ENCODE measurements at places on chromosomes 2 and 18.

GRCh38 chr2:130737592-130737991 lies 8.7 kb downstream of the GPR148 start:
- DNase-seq, result no peak

- no peak for DNase-seq
Measured at GRCh38 chr2:152328013-152328412, 7.0 kb upstream of the FMNL2 start.

- DNase-seq, result no peak
Measured at GRCh38 chr2:160365716-160366367, 127.8 kb downstream of the RBMS1 start.

DNA sequence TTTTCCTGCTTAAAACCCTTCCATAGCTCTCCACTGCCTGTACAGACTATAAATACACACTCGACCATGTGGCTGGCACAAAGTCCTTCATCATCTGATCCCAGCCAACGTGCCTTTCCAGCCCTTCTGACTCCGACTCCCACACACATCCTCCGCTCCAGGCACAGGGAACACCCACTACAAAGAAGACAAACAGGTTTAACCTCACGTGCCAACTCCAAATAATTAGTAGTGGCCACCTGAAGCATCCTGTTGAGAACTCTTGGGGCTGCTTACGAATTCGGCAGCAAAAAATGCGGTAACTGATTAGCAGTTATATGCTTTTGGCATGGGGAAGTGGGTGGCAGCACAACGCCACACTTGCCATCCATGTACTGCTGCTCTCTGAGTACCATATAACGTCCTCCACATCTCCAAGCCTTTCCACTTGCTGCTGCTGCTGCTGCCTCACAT lies 12.1 kb downstream of the SPIRE1 start:
- no peak for DNase-seq

- no peak for DNase-seq
Measured at GRCh38 chr2:85385746-85386145, 24.4 kb downstream of the CAPG start.

GRCh38 chr2:199467066-199467822 lies 9.5 kb upstream of the SATB2 start:
- DNase-seq, result no peak

GRCh38 chr2:54760310-54760709 lies 36.8 kb downstream of the EML6 start:
- DNase-seq, result no peak

DNA sequence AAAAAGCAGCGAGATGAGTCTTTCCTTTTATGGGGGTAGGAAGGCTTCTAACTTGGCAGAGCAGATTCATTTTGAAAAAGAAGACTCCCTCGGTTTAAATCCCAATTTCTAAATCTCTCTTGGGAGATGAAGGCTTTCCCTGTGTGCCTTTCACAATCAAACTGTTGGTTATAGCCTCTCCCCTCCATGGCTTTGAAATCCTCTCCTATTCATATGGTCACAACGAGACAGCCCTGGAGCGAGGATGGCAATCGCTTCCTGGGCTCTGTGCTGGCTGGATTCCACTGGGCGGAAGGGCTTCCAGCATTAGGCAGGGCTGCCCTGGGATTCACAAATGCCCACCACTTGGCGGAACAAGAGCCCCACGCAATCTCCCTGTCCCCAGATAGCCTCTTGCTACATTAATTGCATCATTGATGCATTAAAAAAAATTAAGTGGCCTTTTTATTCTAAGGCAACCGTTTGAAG lies 1.6 kb downstream of the CAVIN2 start:
- DNase-seq, result no peak

DNA sequence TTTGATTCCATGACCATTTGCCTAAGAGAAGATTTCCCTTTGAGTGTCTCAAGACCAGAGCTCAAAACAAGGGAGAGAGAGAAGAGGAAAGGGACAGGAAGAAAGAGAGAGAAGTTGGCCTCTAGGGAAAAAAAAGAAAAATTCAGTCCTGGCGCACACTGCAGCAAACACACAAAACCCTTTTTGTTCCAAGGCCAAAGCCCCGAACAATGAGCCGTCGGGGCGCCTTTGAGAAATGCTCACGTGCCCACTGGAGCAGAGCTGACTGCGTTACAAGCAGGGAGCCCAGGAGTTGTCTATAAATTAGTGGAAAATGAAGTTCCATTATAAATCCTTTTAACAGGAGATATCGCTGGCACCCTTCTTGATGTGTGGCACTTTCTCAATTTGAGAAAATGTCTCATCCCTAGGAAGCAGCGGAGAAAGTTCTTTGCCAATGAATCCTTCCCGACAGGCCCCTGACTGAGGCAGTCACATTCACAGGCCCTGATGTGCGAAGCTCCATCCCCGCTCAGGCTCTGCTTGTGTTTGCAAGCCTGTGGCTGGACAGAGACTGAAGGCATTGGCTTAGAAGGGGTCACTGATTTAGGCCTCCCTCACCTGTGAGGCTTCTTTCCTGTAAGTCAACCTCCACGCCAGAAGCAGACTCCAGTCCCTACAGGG lies 32.1 kb upstream of the NCKAP5 start:
- no peak for DNase-seq

DNA sequence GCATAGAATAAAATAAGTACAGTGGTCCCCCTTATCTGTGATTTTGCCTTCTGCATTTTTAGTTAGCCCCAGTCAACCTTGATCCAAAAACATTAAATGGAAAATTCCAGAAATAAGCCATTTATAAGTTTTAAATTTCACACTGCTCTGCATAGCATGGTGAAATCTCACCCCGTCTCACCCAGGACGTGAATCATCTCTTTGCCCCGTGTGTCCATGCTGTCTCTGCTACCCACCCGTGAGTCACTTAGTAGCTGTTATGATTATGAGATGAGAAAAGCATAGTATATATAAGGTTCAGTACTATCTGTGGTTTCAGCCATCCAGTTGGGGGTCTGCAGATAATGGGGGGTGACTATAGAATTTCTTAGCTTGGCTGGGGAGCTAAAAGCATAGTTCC lies 67.3 kb downstream of the RHBDD1 start:
- peak; percentile 71 for DNase-seq

GRCh38 chr2:26457695-26458364 lies 20.1 kb downstream of the OTOF start:
- DNase-seq, result no peak

DNA sequence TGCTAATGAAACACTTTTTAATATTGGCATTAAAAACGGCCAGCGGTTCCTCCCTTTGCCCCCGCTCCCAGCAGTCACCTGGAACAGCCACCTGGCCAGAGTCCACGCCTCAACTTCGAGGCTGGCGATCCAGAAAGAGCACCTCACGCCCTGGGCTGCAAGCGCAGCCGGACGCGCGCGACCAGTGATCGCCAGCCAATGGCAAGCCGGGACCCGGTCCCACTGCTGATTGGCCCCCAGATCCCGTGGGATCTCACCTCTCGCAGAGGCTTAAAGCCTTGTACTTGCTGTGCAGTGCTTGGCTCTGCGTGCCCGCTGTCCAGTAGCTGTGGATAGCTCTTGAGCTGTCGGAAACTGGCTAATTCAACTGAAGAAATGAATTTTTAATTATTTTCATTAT lies 4.1 kb upstream of the RBM45 start:
- no peak for DNase-seq

- DNase-seq, result no peak
Measured at GRCh38 chr2:152962446-152962845, 244.0 kb downstream of the ARL6IP6 start.

GRCh38 chr2:134642938-134643337 lies 75.9 kb downstream of the TMEM163 start:
- DNase-seq, result no peak

GRCh38 chr2:234422981-234423431 lies 73.9 kb downstream of the ARL4C start:
- DNase-seq, result no peak

GRCh38 chr2:235613649-235614048 lies 119.8 kb downstream of the AGAP1 start:
- DNase-seq, result no peak

GRCh38 chr2:147846412-147847081 lies 1.7 kb downstream of the ACVR2A start:
- no peak for DNase-seq

- DNase-seq, result no peak
Measured at GRCh38 chr18:43847164-43848091, 570.1 kb upstream of the SYT4 start.

GRCh38 chr2:10331702-10332401 lies 29.1 kb downstream of the HPCAL1 start:
- no peak for DNase-seq

DNA sequence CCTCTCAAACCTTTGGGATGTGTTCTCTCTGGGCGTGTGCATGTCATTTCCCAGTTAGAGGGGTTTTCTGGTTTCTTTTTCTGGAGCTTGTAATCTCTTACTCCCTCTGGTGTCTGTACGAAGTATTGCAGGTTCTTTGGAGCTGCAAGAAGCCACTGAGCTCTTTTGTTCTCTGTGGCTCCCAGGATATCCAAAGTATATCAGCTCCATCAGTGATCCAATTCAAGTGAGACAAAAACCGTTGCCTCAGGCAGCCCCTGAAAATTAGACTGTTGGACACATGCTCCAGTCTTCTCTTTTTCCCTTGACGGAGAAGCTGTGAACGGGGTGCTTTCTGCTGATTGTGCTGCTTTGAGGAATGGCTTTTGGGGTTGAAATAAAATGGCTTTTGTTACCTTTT lies 59.0 kb upstream of the LDLRAD4 start:
- DNase-seq, result peak; percentile 17

GRCh38 chr2:231887756-231888155 lies 38.4 kb downstream of the NPPC start:
- no peak for DNase-seq

DNA sequence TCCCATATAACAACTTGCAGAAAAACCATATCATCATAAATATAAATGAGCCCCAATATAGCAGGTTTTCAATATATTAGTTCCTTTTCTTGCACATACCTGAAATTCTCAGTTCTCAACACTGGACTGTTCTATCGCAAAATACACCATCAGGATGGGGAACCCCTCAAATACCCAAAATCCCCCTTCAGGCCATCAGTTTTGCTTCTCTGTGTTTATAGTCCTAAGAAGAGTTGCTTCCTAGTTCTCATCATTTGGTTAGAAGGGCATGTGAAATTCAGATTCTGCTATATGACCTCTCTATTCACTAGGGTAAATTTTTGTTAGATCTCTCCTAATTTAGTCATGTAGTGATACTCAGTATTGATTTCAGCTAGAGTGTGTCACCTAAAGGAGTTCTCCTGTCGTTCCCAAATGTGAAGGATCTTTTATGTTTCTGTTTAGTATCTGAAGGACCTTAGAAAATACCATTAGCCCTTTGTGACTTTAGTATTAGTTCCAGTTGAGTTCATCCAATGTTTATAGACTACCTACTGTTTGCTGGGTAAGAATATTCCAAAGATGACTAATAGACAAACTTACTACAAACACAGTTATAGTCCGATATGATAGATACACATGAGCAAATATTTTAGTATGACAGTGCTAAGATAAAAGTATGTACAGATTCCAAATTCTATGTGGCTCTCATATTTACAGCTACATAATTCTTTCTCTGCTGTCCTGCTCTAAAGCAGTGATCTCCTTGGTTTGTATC lies 115.8 kb downstream of the TTC27 start:
- DNase-seq, result no peak

DNA sequence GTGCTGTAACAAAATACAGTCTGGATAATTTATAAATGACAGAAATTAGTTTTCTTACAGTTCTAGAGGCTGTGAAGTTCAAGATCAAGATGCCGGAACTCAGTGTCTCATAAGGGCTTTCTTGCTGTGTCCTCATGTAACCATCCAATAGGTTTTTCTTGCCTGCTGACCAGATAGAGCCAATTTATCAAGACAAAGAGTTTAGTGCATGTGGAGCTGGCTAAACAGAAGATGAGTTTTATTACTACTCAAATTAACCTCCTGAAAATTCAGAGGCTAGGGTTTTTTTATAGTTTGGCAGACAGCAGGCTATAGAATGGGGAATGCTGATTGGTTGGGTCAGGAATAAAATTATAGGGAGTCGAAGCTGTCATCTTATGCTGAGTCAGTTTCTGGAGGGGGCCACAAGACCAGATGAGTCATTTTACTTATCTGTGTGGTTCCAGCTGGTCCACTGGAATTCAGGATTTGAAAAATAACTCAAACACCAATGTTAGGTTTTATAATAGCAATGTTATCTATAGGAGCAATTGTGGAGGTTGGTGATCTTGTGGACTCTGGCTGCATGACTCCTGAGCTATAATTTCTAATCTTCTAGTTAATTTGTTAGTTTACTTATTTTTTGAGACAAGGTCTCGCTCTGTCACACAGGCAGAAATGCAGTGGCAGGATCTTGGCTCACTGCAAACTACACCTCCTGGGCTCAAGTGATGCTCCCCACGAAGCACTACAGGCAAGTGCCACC lies 3.2 kb upstream of the PDK1 start:
- DNase-seq, result peak; percentile 62

DNA sequence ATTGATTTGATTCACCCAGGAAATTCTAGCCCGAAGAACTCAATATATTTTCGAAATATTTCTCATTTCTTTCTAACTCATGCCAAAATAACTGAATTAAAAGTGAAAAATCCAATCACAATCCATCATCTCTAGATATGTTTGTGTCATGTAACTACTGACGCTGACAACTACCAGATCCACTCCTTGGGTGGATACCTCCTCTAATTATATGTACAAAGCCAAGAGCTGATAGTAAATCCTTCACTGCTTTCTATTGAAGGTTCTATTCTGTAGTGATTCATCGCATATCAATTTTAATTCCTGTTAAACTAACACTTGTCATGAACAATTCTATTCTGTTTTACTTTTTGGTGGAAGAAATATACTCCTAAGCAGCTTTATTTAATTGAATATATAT lies 1056.6 kb upstream of the NXPH2 start:
- no peak for DNase-seq

- DNase-seq, result peak; percentile 33
Measured at GRCh38 chr2:168961450-168962229, 60.5 kb downstream of the G6PC2 start.

GRCh38 chr18:47492691-47493090 lies 241.2 kb upstream of the SKOR2 start:
- no peak for DNase-seq

GRCh38 chr2:105127289-105127915 lies 89.5 kb downstream of the MRPS9 start:
- no peak for DNase-seq

GRCh38 chr18:22152093-22152492 lies 17.3 kb upstream of the GATA6 start:
- DNase-seq, result no peak

DNA sequence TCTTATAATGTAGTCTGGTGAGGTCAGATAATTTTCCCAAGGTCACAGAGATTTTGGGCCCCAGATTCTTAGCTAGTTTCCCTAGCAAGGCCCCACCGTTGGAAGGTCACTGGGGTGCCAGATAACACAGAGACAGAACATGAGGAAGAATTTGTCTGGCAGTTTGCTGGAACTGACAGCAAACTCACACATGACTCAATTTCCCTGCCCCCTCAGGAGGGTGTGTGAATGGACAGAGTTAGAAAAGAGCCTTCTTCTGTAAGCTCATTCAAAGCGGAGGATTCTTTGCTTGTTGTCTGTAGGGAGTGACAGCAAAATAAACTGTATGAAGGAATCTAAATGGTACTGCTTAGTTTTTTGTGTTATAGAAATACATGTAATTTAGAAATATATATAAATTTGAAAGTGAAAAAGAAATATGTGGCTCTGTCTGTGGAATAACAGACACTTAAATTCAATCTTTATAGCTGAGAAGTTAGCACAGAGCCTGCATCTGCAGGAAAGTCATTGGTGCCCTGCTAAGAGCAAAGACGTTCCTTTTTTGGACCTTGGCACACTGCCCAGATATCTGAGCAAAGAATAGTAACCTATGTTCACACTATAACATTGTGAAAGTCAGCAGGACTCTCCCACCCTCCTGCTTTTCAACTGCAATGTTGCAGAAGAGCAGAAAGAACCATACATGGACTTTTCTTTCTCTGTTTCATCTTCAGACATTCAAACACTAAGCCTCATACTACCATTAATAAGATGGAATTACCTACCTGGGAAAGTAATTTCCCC lies 2.1 kb downstream of the MDH1 start:
- DNase-seq, result no peak
